ENCODE measurements at places on chromosomes 4 and X.

DNA sequence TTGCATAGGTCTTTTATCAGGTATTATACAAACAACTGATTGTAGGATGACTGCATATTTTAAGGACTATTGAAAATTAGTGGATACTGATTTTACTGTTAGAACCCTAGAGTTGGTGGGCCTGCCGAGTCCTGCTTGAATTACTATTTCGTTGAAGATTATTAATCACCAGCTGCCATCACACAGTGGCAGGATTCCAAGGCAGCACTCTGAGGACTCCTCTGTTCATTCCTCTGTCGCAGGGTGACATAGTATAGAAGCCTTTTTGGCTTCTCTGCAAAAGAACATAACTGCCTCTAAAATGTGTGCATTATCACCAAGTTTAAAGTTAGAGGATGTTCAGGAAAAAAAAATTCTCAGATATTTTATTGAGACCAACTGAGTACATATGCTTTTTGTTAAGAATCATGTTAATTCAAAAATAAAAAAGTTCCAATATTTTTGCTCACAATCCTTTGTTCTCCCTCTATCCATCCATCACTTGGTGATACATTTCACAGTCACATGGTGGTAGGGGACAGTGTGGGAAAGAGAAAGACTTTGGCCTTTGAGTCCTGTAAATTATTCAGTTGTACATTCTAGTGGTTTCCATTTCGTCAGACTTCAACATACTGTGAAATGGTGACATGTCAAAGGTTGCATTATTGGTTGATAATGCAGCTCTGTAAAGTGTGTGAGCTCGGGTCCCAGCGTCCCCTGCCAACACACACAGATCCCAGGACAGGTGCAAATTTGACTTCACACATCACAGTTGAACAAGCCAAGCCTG is 332.5 kb downstream of the GRID2 start:
- no peak for DNase-seq

- no peak for DNase-seq
Measured at GRCh38 chrX:136039968-136040367, 54.7 kb downstream of the SLC9A6 start.

DNA sequence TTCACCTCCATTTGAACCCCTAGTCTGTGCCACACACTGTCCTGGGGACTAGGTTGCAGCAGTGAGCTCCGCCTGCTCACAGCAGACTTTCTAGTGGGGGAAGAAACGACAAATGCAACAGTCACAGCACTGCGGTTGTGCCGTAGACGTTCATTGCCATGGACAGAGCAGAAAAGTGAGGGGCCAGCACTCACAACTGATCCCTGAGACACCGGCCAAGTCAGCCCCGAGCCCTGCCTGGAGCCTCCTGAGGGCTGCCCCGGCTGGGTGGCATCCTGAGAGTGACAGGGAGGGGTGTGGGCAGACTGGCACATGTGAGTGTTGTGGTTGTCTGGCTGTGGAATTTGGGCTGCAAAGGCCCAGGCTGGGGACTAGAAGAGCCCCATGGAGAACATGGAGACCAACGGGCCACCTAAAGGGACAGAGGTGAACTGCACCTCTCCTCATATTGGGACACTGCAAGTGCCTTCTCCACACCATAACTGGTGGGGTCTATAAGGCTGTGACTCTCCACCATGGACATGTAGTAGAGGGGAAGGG is 4.6 kb downstream of the DUSP9 start:
- DNase-seq: no peak

DNA sequence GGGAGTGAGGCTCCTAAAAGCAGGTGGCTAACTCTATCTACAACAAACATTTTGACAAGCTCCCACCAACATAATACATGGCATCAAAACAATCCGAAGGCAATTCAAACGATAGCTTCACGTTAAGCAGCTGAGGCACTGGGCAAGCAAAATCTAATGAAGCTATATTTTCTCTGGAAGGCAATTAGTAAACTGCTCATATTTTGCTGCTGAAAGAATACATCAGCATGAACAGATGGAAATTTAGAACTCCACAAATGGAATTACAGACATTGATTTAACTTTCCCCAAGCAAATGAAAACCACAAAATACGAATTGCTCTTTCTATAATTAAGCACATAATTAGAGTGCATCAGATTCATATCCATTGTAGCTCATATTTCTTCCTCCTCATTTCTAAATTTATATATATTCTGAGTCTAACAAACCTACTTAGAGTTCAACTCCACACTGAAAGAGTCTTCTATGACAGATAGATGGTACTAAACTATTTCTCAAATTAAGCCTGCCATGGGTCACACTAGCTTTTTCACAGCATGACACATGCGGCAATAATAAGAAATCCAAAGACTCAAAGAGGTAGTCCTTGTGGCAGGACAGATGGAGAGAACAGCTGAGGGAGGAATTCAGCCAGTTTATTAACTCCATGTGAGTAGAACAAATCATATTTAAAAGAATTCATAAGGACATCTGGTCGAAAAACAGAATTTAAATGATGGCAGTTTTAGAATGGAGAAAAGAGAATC is 305.4 kb downstream of the MAPK10 start:
- DNase-seq: no peak

- DNase-seq: no peak
Measured at GRCh38 chr4:53012738-53013137, 150.6 kb downstream of the RASL11B start.
